ENCODE measurements at places on chromosomes 1 and 21.
A peak's percentile ranks its signal among the peaks of the same experiment; 100 is the strongest.

GRCh38 chr1:245694753-245695195, 540.0 kb downstream of the KIF26B start:
- DNase-seq, result no peak

DNA sequence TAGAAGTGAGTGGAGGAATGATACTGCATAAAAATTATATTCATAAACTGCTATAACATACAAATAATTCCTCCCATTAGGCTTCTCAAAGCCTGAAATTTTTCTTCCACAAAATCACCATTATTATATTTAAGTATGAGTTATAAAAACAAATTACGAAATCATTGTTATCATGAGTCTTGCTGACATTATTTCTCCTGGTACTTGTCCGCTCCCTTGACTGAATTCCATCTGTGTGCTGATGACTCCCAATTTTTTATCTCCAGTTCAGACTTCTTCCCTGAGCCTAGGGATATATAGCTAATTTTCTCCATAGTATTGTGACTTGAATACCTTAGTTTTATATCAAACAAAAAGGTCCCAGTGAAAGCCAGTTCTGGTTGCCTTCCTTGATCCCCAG, 268.2 kb downstream of the HMCN1 start:
- DNase-seq, result no peak

GRCh38 chr1:32151319-32151787, 28.1 kb upstream of the TXLNA start:
- DNase-seq, result no peak

GRCh38 chr1:189658381-189658780, 819.3 kb downstream of the BRINP3 start:
- DNase-seq, result no peak

- DNase-seq, result no peak
Measured at GRCh38 chr1:78630600-78630999, 10.4 kb downstream of the IFI44L start.

- peak; percentile 93 for DNase-seq
Measured at GRCh38 chr1:40774266-40774998, 9.2 kb upstream of the KCNQ4 start.

DNA sequence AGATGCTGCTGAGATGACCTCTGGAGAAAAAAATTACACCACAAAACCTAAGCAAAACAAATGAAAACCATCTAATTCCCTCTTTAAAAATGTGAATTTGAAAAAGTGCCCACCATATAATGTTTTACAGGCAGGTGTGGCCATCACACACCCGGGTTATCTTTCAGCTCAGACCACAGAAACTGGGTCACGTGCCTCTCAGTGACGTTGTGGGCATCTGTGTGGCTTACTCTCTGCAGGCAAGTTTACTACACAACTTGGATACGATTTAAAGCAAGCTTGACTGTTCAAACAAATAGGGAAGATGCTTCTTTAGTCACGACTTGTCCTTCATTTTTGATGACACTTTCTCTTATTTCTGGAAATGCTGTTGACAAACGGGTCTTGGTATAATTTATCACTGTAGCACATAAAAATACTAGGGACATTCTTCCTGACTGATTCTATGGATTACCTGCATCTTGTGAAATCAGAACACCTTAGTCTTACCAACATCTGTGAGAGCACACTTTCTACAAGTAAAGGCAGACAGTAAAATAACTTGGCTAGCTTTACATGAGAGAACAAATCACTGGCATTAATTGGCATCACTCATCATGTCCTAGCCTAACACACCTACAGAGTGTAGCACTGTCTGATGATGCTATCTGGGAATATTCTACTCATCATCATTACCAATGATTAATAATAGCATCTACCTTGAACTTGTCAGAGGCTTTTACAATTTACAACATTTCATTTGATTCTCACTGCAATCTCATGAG, 89.3 kb upstream of the EDEM3 start:
- DNase-seq, result no peak

- no peak for DNase-seq
Measured at GRCh38 chr21:44086636-44087425, 20.4 kb upstream of the PWP2 start.

DNA sequence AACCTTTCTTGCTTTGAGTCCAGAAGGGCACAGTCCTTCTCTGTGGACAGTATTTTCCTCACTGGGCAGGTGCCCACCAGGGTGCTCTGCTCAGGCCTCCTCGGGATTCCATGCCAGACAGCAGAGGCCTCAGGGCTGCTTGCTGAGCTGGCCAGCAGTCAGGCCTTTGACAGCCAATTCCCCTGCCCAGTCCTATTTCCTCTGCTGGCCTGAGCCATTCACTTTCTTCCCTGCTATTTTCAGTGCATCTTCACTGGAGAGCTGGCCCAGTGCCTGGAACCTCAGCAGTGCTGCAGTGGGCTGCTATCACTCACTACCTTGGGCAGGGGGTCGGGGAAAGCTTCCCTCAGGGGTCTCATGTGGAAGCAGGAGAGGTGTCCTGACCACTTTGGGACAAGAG, 33.2 kb downstream of the KCNA10 start:
- no peak for DNase-seq

DNA sequence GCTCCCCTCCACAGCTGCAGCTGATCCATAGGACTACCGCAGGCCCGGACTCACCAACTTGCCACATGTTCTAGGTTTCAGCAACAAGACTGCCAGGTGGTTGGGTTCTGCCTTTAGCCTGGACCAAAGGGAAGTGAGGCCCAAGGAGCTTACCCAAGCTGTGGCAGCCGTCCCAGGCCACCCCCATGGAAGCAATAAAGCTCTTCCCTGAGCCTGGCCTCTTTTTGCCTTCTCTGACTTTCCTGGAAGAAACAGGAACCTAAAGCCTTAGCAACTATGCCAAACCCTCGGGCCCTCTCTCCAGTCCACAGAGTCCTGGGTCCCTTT, 2.7 kb upstream of the ARTN start:
- no peak for DNase-seq

- DNase-seq, result no peak
Measured at GRCh38 chr1:211336161-211336560, 9.5 kb downstream of the TRAF5 start.

DNA sequence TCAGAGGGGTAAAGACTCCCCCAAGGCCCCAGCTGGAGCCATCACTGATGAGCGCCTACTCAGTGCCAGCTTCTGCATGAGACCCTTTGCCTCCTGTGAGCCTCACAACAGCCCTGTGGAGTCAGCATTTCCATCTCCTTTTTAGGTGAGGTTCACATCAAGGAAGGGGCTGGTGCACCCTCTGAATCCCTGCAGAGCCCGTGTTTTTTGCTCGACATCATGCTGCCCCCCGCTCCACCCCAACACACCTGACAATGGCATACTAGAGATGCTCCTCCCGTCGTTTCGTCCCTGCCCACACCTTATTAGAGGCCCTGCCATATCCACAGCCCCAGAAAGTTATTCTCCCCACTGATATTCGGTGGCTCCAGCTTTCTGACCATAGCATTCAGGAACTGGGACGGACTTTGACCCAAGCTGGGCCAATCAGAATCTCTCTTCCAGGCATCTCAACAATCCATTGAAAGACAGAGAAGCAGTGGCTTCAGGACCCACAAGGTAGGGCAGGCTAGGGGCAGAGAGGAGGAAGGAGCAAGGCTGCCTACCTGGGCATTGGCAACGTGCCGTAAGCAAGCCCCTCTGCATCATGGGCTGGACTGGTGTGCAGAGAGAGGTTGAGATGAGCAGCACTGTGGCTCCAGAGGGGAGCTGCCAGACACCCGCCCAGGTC, 32.7 kb downstream of the EPHA10 start:
- DNase-seq, result no peak

- no peak for DNase-seq
Measured at GRCh38 chr21:15627011-15627410, 102.8 kb upstream of the USP25 start.

GRCh38 chr1:211551638-211552460, 27.1 kb downstream of the SLC30A1 start:
- DNase-seq, result no peak

DNA sequence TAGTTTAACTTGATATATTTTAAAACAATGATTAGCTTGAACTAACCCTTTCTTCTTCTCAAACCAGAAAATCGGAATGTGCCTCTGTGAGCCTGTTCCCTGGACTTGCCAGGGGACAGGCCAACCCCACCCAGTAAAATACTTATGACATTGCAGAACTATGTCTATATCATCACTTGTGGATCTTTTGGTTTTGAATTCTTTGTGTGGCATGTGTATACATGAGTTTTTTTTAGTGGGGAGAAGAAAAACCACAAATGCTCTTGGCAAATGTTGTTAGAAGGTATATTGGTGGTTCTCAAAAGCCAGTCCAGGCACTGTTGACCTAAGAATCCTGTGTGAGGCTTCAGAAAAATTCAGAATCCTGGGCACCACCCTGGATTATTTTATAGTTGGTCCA, 347.4 kb downstream of the SIPA1L2 start:
- DNase-seq, result no peak

- no peak for DNase-seq
Measured at GRCh38 chr1:218363141-218363540, 18.0 kb downstream of the TGFB2 start.

DNA sequence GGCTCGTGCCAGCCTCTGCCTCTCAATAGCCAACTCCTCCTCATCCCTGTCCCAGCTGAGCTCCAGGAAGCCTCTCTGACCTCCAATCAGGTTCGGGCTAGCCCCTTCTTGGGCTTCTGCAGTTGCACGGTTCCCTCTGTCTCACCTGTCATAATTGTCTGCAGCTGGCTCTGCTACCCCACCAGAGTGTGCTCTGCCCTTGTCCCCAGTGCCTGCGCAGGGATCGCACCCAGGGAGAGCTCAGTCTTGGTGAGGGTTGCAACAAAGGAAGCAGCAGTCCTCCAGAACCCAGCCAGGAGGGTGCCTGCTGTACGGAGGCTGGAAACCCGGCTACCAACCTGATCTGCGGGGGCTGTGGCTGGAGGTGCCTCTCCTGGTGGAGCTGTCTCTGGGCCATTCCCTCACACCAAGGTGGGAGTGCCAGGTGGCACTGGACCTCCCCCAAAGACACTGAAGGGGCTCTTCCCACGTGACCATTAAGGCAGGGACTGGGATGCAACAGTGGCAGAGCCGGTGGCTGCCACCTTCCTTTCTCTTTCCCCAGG, 63.5 kb upstream of the DMRTB1 start:
- no peak for DNase-seq

DNA sequence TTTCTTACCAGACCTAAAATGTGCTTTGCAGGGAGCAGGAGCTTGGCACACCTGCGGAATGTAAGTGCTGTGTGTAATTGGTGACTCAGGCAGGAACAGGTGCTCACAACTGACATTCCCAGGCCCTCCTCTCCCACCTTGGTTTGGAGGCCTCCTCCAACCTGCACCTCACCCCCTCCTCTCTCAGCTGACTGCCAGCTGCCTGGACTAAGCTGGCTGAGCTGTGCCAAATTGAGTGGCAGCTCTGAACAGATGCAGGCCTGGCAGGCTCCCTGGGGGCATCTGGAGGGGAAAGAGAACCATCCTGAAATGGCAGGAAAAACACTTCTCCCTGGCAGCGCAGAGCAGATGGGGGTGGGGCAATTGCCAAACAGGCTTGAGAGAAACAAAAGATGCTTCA, 91.7 kb upstream of the PGBD5 start:
- no peak for DNase-seq

DNA sequence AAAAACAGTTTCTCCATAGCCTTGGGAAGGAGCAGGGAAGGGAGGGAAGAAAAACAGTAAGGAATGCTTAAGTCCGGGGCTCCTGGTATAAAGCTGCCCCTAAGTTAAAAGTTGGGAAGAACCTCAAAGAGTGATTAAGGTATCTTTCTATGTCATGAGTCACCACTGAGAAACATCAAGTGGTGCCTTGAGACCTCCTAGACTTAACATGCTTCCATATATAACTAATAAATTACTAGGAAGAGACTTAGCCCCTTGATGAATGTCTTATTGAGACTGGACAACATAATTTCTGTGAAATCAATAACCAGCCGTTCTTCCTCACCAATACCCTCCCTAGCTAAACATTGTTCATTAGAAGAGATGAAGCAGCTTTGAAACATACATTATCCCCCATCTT, 121.8 kb upstream of the SLC44A3 start:
- DNase-seq, result no peak

DNA sequence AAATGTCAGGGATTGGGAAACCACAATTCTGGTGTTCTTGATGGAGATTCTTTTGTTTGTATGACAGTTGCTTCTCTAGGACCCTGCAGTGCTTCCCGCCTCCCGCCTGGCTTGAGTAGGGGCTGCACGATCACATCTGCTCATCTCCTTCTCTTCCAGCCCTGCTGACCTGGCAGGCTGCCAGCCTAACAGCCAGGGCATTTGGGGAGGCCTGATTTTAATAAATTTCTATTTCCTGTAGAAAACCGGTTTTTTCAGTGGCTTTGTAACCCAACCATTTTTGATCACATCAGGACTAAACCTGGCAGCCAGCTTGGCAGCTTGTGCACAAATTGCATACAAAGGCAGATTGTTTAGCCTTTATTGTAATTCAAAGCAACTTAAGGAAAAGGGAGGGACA, 78.9 kb downstream of the UBE2U start:
- peak; percentile 73 for DNase-seq

DNA sequence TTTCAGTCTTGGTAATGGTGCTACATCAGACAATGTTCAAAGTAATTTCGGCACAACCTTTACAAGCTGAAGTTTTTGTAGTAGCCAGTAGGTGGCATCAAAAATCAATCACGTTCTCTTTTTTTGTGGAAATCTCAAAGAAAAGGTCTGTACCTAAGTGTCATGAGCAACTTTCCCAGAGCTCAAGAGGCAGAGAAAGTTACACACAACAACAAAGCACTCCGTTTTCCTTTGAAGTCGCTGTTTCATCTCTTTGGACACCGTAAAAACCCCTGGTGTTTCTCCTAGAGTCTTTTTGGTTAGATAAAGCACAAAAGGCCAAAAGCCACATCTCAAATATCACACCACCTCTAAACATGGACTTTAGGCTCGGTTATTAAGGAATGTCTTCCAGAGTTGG, 131.6 kb downstream of the LHX8 start:
- peak; percentile 75 for DNase-seq

GRCh38 chr1:226826479-226827261, 43.7 kb upstream of the PSEN2 start:
- no peak for DNase-seq

Data from NCI-H748 treated with DMSO at 0.1 percent for 48 hours (cell line).